Immature natural killer cell (primary cell): ENCODE measurements at places on chromosomes 16 and 17.
A peak's percentile ranks its signal among the peaks of the same experiment; 100 is the strongest.

DNA sequence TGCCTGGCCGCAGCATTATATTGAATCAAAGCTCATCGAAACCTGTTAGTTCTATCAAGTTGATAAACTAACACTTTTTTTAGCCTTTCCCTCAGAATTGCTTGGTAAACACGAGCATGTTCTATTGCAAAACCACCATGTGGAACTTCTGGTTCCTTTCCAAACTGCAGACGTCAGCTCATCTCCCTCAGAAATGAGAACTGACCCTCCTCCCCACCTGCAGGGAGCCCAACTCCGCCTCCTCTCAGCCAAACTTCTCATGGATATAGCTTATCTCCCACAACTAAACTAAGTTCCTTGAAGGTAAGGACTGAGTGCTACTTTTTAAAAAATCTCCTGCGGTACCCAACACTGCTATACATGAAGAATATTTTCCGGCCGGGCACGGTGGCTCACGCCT, 6.7 kb downstream of the SHMT1 start:
- no peak for DNase-seq

GRCh38 chr17:46157443-46158062, 35.7 kb downstream of the KANSL1 start:
- DNase-seq = no peak

GRCh38 chr16:28093385-28093725, 29.8 kb upstream of the GSG1L start:
- DNase-seq = no peak

GRCh38 chr17:81508639-81509206, 3.9 kb downstream of the ACTG1 start:
- no peak for DNase-seq

DNA sequence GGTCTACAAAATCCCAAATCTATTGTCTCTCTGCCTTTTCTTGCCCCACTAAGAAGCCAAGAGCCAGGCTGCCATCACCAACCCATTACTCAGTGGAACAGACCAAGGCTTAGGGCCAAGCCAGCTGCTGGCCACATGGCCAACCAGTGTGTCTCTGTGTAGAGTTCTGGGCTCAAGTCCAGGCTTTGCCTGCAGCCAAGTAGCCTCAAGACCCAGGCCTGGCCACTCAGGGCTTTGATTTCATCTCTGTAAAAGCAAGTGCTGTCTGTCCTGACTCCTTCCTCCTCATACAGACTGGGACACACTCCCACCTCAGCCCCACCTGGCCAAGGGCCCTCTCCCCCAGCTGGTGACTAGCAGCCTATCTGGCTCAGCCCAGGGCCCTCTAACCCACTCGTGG, 14.6 kb downstream of the SREBF1 start:
- no peak for DNase-seq

DNA sequence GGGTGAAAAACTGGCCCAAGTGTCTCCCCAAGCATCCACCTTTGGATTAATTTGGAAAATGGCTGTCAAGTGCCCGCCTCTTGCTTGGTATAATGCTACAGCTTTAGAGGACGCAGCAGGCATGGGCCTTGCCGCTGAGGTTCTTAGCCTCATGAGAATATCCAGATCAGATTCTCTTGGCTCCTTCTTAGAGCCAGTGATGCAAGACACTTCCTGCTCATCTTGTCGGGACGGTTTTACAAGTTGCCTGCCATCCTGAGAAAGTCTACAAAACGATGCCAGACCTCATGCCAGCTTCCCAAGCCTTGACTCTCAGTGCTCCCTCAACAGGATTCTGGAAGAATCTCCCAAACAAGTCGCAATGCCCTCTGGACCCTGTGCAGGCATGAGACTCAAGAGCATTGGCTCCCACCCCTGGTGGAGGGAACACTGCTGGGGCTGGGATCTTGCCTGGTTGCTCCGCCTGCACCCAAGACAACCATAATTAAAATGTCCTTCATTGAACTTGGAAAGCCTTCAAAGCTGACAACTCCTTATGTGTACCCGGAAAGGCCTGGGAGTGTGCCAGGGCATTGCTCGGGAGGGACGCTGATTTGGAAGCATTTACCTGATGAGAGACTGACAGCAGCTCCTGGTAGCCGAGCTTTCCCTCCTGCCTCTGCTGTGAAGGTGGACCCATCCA, 25.8 kb upstream of the STH start:
- DNase-seq = no peak

- DNase-seq = no peak
Observed at GRCh38 chr17:4518901-4519300, 20.2 kb downstream of the SPNS2 start.

DNA sequence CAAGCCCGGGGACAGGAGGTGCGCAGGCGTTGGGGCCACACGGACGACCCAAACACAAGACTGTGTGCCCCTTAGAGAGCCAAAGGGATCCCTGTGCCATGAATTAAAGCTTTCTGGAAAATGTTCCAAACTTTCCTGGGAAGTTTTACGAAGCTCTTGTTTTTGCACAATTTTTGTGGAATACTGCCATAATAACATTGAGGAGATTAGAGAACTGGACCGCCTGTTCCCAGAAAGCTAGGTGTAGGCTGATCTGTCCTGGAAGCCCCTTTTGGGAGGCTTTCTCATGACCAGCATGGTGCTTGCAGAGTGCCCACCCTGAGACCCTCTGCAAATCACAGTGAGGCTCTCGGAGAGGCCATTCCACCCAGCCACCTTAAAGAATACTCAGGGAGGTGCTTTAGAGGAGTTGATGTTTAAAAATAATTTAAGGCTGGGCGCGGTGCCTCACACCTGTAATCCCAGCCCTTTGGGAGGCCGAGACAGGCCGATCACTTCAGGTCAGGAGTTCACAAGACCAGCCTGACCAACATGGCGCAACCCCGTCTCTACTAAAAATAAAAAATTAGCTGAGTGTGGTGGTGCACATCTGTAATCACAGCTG, 1.1 kb downstream of the KDM8 start:
- DNase-seq = no peak

DNA sequence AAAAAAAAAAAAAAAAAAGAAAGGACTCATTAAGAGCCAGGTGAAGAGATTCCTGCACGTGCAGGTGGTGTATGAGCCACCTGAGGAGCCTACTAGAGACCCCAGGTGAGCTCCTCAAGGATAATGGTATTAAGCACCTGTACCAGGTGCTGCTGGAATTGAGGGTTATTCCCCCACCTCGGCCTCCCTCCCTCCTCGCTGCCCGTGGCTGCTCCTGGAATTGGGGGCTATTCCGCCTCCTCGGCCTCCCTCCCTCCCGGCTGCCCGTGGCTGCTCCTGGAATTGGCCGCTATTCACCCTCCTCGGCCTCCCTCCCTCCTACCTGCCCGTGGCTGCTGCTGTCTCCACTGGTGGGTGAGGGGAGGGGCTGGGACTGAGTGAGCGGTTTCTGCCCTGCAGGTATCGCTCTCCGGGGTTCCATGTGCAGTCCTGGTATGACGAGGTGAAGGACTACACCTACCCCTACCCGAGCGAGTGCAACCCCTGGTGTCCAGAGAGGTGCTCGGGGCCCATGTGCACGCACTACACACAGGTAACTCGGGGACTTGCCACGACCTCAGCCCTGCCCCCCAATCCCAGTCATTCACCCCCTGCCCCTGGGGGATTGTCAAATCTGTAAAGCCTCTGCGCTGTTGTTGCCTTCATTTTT, 29.3 kb downstream of the CRISPLD2 start:
- DNase-seq = no peak

DNA sequence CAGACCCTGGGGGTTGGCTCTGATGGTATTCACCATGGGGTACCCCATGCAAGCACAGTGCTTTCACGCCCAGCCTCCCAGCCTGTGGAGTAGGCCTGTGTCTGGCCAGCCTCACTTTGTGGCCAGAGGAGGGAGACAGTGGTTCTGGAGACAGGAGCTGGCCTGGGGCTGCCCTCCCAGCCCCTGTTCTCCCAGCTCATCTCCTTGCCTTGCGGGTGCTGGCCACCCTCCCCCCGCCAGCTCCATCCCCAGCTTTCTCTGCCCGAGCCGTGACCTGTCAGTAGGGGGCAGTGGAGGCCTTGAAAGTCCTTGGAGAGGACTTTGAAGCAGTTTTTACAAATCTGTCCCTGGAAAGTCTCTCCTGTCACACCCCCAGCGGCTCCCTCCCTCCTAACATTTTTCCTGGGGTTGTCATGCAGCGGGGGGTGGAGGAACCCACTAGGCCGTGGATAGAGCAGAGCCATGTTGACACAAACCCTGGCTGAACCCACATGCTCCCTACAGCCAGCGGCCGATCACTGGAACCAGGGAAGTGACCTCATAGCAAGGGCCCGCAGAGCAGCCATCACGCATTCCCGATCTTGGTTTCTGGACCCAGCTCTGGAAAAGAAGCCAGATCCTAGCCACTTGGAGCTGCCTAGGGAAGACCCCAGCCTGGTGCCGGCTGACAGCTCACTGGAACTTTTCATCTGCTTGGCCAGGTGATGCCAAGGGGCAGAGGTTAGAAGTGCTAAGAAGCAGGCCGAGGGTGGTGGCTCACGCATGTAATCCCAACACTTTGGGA, 289.4 kb downstream of the SEC14L1 start:
- DNase-seq = peak; percentile 77

DNA sequence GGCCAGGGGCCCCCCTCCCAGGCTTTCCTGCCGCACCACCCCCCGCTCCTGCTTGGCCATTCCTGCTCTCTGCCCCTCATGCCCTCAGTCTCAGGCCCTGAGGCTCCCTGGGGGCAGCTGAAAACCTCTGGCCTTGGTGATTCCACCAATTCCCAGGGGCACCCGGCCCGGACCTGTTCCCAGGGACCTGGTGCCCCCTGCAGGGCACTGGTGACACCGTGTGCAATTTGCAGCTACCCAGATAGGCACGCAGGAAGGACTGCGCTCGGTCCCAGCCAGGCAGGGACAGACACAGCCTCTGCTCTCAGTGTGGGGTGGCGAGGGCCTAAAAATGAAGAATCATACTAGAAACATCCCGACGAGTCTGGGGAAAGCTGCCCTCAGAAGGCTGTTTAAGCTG, 13.4 kb downstream of the WFDC1 start:
- no peak for DNase-seq

- no peak for DNase-seq
Observed at GRCh38 chr17:63173450-63173849, 207.4 kb downstream of the TANC2 start.

GRCh38 chr16:56202036-56202435, 10.7 kb downstream of the GNAO1 start:
- DNase-seq = no peak

DNA sequence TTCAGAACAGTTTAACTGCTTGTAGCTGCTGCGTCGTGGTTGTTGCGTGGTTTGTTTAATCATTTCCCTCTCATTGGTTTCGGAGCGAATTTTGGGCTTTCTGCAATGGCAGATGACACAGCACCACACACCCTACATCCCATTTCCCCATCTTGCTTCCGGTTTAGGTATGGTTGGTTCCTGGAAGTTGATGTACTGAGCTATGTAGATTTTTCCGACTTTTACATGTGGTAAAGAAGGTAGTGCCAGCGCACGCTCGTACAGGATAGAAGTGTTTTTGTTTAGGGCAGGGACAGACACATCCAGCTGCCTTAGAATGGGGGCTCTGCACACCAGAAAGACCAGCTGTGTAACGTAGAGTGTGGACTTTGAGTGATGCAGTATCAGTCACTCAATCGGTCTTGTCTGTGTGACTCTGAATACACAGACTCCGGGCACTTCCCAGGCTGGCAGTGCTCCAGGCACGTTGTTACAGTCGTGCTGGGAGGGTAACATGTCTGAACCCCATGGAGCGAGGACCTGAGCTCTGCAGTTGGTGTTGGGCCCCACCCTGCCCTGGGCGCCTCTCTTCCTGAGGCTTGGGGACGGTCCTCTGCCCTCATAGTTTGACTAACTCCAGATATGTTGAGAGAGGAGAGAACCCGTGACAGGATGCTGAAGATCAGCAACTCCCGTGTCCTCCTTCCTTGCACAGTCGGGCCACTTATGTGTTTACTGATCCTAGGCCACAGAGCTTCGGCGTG, 172.0 kb upstream of the CHMP6 start:
- no peak for DNase-seq

- DNase-seq = no peak
Observed at GRCh38 chr16:756428-756827, 4.1 kb upstream of the MSLN start.

DNA sequence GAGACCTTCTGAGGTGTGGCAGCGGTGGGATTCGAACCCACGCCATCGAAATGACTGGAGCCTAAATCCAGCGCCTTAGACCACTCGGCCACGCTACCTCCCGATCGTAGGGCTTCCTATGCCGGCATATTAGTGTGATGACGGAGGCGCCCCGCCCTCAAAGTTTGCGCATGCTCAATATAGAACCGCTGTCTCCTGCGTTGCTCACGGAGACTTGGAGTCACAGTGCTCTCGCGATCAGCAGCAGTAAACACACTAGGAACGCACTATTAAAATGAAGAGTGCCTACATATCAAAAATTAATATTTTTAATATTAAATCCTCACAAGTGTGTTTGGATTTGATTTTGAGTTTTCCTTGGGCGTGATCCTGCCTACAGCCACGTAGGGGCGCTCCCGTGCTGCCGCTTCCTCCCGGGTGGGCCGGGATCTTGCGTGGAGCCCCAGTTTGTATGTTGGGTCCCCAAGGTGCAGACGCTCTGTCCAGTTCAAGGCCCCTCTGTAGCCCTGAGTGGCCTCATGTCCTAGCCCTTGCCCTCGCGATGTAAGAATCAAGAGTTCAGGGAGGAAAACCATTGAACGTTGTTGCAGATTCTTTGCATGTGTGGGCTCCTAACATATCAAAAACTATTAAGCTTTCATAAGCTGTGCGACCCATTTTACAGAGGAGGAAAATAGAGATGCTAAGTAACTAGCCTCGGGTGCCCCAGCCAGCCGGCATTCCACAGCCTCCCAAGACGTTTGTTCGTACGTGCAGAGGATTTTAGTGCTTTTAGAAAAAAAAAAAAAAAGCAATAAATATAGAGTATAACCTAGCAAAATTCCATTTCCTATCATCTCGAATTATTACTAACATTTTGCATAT, 10.2 kb upstream of the EEF2K start:
- DNase-seq = peak; percentile 89

DNA sequence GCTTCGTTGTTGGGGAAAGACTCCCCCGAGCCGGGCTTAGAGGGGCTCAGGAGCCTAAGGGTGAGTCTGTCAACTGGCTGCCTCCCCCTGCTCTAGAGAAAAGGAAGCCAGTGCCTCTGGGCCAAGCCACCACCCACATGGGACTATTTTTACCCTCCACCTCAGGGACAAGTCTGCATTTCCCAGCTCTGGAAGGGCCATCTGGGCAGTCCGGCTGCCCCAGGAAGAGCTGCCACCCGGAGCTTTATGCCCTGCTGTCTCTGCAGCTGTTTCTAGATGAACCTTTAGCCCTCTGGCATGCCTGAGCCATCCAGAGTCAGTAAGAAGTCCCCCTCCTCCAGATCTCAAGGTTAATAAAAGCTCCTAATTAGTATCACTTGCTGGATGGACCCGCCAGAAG, 5.3 kb upstream of the RPRML start:
- no peak for DNase-seq

DNA sequence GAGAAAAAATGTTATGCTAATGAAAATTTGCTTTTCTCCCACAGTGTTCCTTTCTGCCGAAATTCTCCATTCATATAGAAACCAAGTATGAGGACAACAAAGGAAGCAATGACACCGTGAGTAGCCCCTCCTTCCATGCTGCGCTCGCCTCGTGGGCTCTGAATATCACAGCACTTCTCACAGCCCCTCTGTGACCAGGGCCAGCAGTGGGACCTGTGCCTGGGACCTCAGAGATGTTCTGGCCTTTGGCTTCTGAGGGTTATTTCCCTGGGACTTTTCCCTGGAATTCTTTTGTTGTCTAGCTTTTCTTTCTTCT, 139.6 kb upstream of the NOL11 start:
- no peak for DNase-seq
